Cerebellar nuclear complex (tissue), 1 donor: ENCODE measurements at places on chromosomes 2 and 18.

DNA sequence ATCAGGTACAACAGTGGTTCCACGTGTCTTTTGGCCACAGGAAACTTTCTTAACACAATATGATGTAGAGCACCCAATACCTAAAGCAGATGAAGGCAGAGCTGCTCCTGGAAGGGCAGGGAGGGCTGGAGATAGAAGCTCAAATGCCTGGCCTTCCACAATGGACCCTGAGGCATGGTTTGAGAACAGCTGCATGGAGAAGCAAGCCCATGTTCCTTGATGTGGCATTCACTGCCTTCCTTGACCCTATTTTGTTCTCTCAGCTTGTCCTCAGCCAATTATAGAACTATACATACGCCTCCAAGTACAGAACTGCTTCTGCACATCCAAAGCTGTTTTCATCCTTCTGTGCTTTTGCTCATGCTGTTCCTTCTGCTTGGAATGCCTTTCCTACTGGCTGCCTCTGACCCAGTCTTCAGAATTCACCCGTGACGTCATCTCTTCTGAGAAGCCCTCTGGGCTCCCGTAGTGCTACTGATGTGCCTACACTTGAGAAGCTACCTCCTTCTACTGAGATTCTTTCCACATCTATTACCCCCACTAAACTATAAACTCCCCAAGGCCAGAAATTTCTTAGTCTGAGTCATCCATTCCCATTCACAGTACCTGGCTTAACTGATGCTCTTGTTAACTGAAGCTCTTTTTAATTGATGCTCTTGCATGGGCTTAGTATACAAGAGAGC, 69.9 kb downstream of the CHRNA1 start:
- no peak for DNase-seq

DNA sequence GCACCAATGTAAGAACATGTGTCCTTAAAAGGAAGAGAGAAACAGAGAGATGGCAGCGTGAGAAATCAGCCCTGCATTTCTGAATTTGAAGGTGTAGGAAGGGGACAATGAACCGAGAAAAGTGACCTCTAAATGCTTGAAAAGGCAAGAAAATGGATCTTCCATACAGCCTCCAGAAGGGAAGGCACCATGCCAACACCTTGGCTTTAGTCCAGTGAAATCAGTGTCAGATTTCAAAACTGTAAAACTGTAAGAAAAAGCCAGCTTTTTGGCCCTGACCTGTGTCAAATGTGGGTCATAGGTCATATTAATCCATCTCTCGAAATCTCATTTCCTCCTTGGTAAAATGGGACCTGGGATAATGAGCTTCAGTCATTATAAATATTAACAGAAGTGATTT, 762.3 kb downstream of the DCDC2C start:
- no peak for DNase-seq

DNA sequence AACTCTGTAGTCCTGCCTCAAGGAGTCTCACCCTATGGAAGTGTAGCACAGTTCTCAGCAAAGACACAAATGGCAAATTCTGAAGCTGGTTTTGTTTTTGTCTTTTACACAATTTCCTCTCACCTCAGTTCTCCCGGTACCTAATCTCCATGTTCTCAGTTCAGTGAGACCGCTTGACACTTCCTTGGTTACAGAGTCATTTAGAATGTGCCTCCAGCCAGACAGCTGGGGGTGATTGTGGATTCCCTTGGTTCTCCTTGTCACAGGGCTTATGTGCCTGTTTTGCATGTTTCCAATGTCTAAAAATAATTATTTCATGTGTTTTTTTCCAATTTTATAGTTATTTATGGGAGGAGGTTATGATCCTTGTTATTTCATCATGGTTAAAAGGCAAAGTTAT, 379.5 kb upstream of the MAP2 start:
- no peak for DNase-seq

DNA sequence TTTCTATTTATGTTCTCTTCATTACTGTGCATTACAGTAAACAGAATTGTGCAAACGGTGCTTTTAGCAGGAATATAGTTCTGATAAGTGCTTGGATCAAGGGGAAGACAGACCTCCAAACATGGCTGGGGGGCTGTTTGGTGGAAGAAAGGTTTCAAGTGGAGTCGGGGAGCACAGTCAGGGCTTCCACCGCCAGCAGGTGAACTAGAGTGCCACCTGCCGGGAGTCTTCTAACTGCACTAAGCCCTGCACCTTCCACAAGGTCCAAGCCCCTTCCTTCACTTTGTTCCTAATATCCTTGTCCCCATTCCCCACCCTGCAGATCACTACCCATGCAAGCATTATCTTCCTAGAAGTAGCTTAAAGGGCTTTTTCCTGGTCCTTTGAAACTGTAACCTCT, 11.1 kb downstream of the ONECUT2 start:
- no peak for DNase-seq

GRCh38 chr18:12308386-12309100, 502 bp downstream of the TUBB6 start:
- DNase-seq = no peak

DNA sequence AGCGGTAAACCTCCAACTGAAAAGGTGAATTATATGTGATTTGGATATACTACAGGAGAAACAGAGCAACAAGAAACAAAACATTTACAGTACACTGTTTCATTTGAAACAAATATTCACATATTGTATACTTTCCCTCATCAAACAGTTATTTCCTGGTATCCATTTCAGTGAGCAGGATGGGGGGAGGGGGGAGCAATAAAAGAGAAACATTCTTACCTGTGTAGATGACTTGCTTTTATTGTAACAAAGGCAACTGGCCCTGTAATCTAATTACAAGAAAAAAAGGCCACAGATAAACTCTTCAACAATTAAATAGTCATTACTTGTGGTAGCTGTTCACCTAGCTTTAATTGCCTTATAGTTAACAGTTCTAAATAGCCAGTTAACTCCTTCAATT, 3.9 kb upstream of the PPP1CB start:
- no peak for DNase-seq

DNA sequence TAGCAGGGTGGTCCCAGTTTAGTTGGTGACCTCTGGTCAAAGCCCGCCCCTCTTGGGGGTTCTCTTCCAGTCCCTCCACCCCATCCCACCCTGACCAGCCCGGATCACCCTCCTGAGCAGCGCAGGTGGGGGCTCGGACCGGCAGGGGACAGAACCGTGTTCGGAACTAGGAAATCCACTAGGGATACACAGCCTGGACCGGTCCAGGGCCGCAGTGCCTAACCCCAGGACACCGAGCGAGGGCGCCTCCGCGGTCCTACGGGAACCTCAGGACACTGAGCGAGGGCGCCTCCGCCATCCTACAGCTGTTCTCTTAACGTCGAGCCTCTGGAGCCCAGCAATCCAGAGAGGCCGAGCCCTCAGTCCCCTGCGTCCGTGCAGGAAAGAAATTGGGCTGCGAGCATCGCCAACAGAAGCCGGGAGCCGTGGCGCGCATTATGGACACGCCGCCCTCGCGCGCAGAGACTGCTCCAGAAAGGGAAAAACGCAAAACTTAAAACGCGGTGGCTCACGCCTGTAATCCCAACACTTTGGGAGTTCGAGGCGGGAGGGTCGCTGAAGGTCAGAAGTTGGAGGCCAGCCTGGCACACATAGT, 8.5 kb downstream of the RAX start:
- DNase-seq = no peak

- no peak for DNase-seq
Measured at GRCh38 chr2:68292108-68292710, 27.5 kb downstream of the CNRIP1 start.

DNA sequence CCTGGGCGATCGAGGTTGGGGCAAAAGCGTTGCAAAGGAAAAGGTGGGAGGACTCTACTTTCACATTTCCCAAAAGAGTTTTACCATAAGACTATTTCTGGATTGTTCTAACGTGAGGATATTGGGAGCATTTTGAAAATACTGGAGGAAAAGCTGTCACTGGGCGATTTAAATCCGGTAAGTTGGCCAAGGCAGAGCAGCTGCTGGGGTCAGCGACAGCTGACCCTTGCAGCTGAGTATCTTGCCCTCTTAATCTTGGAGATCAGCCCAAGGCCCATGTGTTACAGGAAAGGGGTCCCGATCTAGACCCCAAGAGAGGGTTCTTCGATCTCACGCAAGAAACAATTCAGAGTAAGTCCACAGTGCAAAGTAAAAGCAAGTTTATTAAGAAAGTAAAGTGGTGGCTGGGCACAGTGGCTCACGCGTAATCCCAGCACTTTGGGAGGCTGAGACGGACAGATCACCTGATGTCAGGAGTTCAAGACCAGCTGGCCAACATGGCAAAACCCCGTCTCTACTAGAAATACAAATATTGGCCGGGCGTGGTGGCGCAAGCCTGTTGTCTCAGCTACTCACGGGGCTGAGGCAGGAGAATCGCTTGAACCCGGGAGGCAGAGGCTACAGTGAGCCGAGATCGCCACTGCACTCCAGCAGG, 964 bp upstream of the ST3GAL5 start:
- DNase-seq = no peak

DNA sequence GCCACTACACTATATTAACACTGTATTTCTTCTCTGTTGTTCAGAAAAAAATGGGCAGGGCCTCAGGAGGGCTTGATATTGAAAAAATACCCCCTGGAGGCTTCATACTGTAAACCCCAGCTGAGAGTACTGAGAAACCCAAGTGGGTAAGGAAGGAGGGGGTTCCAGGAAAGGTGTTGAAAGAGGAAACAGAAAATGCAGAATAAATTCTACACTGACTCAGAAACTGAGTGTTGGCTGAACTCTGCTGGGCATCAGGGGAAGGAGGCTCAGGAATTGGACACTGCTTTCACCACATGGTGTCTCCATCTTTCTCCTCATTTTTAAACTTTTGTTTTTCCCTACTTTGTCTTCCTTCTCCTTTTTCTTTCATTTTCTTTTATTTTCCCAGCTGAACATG, 253.7 kb downstream of the DYM start:
- no peak for DNase-seq

DNA sequence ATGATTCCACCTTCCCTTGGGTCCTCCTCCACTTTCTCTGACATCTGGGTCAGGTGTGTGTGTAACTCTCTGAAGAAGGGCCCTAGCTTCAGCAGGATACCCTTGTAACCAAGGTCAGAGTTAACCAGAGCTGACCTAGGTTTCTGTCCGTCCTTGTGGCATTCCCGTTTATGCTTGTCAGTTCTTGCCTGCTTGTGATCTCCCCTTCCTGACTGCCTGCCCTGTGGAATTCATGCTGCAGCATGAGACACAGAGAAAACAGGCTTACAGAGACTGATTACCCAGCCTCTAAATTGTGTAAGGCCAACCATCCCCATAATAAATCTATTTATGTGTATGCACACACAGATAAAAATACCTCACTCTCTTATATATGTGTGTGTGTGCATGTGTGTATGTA, 22.8 kb downstream of the NXPH2 start:
- DNase-seq = no peak

DNA sequence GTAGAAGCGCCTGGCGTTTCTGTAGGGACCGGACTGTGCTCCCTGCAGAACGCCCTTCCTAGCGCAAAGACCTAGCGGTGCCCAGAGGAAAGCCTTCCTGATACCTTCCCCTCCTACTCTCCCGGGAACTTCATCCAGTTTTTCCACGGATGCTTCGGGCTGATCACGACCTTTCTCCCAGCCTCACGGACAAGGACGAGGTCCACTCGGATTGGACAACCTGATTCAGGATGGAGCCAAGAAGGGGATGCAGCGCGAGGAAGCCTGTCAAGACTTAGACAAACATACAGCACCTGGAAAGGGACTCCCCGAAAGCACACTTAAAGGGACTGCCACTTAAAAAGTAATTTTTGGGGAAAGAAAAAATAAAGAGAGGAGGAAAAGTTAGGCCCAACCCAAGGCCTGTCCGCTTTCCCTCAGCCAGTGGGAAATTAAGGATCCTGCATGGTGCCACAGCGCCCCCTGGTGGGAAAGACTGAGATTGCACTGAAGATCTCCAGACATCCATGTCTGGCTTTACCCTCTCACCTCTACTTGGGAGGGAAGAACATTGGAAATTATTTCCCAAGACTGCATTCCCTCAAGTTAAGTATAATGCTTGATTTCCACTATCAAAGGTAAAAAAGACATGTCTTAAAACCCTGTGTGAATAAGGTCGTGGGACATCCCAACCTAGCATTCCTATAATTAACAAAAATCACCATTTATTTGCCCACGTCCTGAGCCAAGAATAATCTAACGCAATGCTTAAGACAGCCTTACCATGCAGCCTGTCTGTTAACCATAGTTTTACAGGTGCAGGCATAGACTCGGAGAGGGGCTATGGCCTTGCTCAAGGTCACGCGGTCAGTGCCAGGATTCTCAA, 13.4 kb upstream of the COPS8 start:
- no peak for DNase-seq

- no peak for DNase-seq
Measured at GRCh38 chr2:16485251-16485650, 180.4 kb downstream of the CYRIA start.

GRCh38 chr2:1499033-1499795, 86.0 kb downstream of the TPO start:
- no peak for DNase-seq

- DNase-seq = no peak
Measured at GRCh38 chr2:46010925-46011490, 286.2 kb upstream of the EPAS1 start.

DNA sequence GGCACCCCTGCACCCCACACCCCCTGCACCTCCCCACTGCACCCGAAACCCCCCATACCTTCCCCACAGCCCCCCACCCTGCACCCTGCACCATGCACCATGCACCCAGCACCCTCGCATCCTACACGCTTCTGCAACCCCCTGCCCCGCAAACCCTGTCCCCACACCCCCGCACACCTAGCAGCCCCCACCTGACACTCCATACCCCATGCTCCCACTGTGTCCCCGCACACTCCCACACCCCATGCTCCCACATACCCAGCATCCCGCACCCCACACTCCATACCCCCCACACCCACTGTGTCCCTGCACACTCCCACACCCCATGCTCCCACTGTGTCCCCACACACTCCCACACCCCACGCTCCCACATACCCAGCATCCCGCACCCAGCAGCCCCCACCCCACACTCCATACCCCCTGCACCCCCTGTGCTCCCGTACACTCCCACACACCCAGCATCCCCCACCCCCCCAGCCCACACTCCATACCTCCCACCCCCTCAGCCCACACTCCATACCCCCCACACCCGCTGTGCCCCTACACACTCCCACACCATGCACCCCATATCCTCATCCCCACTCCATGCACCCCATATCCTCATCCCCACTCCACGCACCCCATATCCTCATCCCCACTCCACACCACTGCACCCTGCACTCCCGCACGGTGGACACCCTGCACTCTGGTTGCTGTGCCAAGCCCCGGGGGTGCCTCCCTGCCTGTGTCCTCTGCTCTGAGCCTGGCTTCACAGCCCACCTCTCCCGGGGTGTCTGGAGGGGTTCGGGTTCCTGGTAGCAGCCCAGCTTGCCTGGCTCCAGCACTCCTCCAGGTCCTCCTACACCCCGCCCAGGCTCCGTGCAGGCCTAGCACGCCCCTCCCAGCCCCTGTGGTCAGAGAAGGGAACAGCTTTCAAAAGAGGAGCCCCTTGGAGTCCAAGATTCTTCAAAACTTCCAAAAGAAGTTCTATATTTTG, 93.9 kb upstream of the CTDP1 start:
- no peak for DNase-seq
